ENCODE measurements at places on chromosomes 7 and 10.

DNA sequence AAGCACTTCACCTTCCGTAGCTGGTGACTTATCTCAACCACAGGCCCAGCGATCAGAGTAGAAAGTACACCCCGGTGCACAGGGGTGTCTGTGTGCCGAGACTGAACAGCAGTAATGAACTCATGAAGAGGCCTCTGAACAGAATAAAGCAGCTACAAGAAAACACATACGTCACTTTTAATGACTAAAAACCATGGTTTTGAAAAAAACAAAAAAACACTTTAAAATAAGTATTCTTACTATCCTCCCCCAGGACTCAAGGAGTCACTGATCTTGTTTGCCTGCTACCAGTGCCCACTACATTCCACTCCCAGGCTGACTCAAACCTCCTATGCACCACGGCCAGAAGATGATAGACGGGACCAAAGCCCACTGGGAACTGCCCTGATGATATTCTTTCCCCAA lies 53.8 kb downstream of the NCAPG2 start:
- DNase-seq = peak; percentile 24

- DNase-seq = no peak
Observed at GRCh38 chr10:2244471-2244870, 507.1 kb upstream of the ADARB2 start.

DNA sequence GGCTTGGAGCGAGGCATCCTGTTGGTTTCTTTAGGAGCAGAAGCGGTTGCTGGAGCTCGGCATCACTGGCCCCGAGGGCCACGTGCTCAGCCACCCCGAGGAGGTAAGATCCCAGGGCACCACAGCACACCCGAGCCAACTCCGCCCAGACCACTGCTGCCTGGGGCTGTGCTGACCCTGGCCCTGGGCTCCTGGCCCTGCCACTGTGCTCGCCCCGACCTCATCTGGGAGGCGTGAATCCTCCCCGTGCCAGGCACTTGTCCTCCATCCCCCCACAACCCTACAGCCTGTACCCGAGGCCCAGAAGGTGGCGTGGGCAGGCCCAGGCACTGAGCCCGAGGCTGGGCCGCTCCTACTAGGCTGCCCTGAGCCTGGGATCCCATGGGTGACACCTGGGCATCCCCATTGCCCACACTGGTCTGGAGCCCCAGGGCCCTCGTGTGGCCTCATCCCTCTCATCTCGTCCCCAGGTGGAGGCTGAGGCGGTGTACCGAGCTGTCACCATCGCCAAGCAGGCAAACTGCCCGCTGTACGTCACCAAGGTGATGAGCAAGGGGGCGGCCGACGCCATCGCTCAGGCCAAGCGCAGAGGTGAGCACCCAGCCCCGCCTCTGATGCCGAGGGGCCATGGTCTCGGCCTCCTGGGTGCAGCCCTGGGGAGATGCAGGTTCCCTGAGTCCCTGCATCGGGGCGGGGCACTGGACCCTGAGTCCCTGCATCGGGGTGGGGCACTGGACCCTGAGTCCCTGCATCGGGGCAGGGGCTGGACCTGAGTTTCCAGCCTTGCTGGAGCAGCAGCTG lies 11.8 kb downstream of the DPYSL4 start:
- no peak for DNase-seq

- DNase-seq = no peak
Observed at GRCh38 chr10:47442351-47442750, 41.6 kb downstream of the ANXA8 start.

- peak; percentile 85 for DNase-seq
Observed at GRCh38 chr7:43674559-43675436, 54.5 kb downstream of the COA1 start.

DNA sequence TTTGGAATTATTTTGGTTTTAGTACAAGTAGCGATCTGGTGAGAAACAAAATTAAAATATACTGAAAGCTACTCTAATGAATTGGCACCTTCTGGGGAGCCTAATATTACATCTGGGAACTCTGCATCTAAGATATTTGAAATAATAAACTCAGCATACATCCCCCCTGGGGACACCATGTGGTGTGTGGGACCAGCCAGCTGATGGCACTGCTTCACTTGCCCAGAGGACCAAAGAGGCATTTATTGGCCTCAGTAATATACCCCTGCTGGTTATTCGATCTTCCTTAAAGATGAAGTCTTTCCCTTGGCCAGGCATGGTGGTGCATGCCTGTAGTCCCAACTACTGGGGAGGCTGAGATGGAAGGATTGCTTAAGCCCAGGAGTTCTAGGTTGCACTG lies 195.1 kb upstream of the AUTS2 start:
- no peak for DNase-seq

DNA sequence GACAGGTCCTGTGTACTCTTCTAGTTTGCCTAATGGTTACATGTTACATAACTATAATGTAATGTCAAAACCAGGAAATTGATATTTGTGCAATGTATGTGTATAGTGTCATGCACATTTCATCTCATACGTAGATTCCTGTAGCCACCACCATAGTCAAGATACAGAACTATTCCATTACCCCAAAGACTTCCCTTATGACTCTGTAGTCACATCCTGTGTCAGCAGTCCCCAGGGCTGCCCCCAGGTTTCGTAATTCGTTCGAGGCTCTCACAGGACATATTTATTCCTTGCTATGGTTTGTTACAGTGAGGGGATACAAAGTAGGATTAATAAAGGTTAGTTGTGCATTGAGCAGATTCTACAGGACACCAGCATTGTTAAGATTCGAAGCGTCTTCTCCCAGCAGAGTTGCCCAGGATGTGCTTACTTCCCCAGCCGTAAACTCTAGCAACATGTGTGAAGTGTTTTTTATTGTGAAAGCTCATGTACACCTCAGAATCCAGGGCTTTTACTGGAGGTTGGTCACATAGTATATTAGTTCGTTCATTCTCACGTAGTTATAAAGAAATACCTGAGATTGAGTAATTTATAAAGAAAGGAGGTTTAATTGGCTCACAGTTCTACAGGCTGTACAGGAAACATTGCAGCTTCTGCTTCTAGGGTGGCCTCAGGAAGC lies 18.6 kb downstream of the RABGEF1 start:
- no peak for DNase-seq

DNA sequence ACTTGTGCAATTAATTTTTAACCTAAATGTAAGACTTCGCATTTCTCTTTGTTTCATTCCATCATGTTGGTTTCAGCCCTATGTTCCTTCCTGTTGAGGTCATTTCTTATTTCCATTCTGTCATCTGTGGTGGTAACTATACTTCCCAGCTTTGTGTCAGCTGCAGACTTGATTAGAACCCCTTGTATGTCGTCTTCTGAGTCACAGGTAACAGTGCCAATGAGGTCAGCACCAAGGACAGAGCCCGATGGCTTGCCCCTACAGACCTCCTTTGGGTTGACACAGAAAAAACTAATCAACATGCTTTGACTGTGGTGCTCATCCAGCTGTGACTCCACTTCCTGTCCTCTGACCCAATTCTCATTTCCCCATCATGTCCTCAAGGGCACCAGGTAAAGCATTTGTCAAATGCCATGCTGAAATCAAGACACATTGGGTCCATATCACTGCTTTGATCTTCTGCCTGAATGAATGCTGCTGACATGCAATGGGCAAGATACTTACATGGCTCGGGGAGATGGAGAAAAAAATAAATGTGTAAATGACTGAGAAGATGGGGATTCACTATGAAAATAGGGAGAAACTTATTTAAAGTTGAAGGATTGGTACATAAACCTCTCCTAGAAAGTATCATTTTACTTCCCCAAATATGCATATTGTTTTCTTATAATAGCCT lies 25.6 kb upstream of the CRTAC1 start:
- no peak for DNase-seq

GRCh38 chr10:25076506-25077177 lies 60.2 kb downstream of the THNSL1 start:
- DNase-seq = no peak

DNA sequence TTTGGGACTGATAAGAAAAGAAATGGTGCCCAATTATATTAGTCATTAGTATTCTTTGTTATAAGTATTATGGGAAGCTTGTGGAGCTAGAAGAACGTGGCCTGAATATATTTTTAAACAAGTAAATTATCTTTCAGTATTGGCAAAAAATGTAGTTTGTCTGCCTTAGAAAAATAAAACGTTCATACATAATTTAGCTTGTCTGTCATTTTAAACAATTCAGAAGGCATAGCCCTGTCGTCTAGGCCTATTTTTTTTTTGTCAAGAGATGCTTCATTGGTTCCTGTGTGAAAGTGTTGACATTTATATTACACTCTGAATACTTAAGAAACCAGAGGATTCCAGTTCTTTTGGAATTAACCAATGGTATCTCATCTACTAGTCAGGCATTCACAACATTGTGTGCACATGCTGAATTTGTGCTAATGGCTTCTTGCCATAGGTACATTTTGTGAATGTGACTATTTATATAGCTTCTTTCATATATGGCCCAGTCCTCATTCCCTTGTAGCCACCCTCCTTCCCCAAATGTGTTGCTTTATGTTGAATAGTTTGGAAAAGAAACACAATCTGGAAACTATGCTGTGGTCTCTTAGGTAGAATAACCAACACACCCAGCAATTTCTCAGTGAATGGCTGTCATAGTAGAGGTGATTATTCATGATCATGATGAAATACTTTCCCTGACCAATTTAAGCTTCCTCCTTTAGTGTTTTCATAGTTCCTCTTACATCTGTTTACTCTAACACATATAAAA lies 435.8 kb downstream of the EXOC4 start:
- peak; percentile 73 for DNase-seq

- DNase-seq = no peak
Observed at GRCh38 chr7:407721-408539, 111.7 kb downstream of the PDGFA start.

DNA sequence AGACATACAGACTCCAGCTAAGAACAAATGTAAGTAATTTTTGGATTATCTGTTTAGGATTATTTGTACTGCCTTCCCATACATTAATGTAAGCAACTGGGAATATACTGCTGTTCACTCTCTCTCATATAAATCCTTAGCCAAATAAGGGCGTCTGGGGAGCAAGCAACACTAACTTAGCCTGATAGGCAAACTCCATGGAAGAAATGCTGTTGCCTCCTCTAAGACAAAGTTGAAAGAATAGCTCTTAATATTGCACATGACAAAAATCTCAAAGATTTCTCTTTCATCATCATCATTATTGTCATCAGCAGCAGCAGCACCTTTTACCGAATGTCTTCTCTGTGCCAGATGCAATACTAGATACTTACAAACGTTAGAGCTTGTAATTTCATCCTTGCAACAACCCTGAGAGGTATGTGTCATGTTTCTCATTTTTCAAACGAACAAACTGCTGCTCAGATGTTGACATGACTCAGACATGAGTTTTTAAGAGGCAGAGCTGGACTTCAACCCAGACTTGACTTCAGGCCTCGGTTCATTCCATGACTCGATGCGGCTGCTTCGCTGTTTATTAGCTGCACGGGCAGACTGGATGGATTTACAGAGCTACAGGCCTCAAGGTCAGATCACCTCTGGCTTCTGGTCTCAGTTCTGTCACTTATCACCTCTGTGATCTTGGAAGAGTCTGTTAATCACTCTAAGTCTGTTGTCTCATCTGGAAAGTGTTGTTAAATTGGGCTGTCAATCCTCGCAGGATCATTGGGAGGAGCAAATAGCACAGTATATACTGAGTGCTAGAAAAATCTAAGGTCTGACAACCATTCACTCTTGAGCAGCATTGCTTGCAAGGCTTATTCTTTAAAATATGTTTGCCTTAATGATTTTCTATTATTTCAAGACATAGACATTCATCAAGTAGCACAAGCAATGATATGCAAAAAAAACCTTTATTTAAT lies 126.3 kb upstream of the CELF2 start:
- DNase-seq = no peak
